ENCODE measurements at places on chromosomes 4 and X. TPM values are rescaled to one million over a fixed set of nuclear protein-coding genes. Genes with fewer than 3 reads are reported as not detected.

FDCSP gene
- polyA plus RNA-seq, result not detected

- no peak for DNase-seq
Observed at GRCh38 chrX:132059973-132060540, 37.0 kb downstream of the STK26 start.

- no peak for DNase-seq
Observed at GRCh38 chrX:151346931-151347543, 50.0 kb upstream of the VMA21 start.

- no peak for DNase-seq
Observed at GRCh38 chr4:28788929-28789490, 1928.4 kb downstream of the STIM2 start.

DNA sequence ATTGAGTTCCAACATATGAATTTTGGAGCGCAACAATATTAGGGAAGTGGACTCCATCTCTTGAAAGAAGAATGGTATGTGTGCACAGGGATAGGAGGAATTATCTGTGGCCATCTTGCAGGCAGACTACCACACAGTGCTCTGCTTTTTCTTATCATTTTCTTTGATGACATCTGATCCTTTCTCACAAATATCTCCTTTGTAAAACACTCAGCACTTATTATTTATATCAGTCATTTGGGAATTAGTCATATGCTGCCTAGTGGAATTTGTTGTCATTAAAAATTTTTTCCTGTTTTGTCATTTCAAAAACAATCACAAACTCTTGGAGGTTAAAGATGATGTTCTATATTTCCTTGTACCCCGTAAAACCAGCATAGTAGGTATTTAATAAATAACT lies 444.3 kb upstream of the ATOH1 start:
- DNase-seq, result no peak

Measured in BJ (cell line).